ENCODE measurements at places on chromosomes 3 and 15.
A peak's percentile ranks its signal among the peaks of the same experiment; 100 is the strongest.

- DNase-seq: no peak
Observed at GRCh38 chr3:120021523-120021922, 72.7 kb downstream of the GSK3B start.

- no peak for DNase-seq
Observed at GRCh38 chr3:98903099-98903498, 1.6 kb upstream of the DCBLD2 start.

DNA sequence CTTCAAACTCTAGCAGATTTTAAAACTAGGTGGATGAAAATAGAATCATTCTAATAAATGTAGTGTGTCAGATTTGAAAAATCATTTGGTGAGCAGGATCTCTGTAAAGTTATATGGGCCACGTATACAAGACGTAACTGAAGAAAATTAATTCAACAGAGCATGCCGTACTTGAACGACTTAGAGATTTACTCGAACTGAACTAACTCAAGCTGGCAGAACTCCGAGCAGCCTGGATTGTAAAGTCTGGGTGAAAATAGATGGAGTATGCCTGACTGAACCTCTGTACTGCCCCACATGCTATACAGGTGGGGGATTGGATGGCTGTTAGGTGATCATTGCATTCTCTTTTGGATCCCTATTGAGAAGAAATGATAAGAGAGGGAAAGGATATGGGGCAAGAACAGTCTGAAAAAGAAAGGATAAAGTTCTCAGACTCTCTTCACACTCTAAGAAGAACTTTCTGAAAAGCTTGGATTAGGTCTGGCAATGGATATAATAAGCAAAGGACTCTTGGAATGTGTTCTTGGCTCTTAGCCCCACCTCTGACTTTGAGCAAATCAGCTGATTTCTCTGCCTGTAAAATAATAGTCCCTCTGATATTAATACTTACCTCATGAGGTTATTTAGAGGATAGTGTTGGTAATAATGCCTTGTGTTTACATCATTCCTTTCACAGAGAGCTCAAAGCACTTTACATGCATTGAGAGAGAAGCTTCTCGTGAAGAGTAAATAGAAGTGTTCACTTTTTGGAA, 147.5 kb downstream of the FILIP1L start:
- DNase-seq: no peak

DNA sequence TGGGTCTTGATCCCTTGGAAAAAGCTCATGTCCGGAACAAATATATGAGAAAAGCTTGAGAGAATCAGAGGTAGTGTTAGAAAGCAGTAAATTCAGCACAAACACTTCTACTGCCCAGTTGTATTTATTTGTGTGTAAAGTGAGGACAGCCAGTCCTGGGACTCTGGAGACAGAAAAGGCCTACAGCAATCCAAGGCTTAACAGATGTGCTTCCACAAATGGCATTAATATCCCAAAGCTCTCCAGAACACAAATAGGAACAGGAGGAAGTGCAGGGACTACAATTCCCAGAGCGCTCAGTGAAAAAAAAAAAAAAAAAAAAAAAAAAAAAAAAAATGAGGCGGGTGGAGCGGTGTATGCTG, 390 bp upstream of the AP2M1 start:
- DNase-seq: no peak

- no peak for DNase-seq
Observed at GRCh38 chr3:150922611-150923010, 17.4 kb upstream of the MINDY4B start.

GRCh38 chr3:15014606-15015328, 50.3 kb downstream of the MRPS25 start:
- no peak for DNase-seq

- no peak for DNase-seq
Observed at GRCh38 chr15:91845720-91846119, 7.8 kb upstream of the SLCO3A1 start.

DNA sequence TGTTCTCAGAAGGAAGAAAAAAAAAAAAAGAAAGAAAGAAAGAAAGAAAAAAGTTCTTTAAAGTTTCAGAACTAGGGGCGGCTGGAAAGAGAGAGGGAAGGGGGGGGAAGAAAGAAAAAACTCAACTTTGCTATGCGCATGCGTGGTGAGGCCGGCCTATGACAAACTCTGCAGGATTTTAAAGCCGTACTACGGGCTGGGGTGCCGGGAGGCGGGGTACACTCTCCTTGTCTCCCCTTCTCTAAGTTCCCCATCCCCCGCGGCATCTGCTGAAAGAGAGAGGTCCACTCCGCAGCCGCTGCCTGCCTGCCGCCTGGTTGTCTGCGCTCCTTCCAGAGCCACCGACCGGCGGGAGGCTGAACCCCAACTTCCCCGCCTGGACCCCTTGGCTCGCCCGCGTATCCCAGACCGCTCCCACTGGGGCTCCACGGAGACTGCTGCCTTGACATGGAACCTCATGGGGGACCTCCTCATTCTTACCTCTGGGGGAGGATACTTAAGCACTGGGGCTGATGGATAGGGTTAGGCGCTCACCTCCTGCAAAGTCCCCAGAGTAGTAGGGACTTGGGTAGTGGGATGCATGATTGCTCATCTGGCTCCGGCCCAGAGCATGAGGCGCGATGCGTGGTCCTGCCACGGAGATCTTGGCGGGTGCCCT, 1.4 kb upstream of the WNT5A start:
- no peak for DNase-seq

DNA sequence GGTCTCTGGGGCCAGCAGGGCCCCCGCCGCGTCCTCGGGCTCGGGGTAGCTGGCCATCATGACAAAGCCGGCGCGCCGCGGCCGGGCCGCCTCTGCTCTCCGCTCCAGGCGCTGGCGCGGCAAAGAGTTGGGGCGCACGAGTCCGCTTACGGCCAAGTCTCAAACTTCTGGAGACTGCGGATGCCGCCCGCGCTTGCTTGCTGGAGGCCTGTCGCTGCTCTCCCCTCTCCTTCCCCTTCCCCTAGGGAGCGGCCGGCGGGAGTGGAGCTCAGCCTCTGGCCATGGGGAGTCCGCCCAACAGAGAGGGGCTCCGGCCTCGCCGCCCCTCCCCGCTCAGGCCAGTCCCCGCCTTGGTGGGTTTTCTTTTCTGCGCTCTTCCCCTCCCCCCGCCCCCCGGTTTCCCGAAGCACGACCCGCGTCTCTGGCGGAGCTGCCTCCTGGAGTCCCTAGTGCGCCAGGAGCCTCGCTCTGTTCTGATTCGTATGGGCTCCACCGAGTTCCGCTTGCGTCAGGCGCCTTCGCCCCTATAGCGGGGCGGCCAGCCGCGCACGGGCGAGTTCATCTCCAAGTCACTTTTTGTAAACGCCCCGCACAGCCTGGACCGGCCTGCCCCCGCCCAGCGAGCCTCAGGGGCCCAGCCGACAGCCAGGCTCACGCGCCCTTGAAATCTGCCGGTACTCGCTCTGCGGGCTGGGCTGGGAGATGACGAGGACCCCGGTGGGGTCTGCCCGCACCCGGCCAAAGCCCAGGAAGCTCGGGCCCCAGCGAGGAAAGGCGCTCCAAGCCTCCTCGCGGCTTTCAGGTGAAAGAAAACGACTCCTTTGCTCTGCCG, at the start of the genes FOXL2 and FOXL2NB:
Gene FOXL2 (minus strand): TSS at position 475 of the 832 bp plus-strand sequence. CDS start 415 bp downstream, at position 60.
Gene FOXL2NB (plus strand): TSS at position 555 of the 832 bp plus-strand sequence. CDS start 148 bp downstream, at position 703.
- peak; percentile 33 for DNase-seq

GRCh38 chr3:172751175-172751704, 714 bp downstream of the ECT2 start:
- no peak for DNase-seq

- DNase-seq: no peak
Observed at GRCh38 chr3:69462826-69463100, 76.9 kb upstream of the FRMD4B start.

- DNase-seq: no peak
Observed at GRCh38 chr3:155352900-155353490, 59.5 kb upstream of the STRIT1 start.

DNA sequence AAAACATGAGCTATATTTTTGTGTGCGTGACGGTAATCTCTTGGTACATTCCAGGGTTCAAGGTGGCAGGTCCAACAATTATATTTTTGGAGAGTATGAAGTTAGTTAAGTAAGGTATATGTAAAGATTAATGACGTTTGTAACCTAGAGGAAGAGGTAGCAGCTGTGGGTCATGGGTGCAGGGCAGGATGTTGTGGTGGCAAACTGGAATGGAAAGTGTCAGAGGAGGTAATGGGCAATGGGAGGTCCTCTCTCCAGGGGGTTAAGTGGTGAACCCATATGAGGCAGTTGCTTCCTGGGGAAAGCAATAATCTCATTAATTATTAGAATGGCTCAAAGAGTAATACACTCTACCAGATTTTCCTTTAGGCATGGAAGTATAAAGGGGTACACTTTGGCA, 1.0 kb upstream of the CD200R1L start:
- no peak for DNase-seq

DNA sequence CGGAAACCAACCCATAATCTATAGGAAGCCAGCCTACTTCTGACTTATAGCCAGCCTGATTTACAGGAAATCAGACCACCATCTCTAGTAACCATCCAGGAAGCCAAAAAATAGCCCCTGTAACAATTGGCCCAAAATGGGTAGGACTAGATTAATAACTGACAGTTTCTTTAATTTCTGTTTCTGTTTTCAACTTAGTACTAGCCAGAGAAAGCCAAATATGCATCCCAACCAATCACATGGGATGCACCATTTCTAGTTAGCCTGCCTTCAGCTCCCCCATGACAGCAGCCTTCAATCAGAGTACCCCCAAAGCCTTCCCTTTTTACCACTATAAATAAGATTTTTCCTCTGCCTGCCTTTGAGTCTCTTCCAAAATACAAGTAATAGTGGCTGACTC, 239.1 kb upstream of the GADL1 start:
- no peak for DNase-seq

DNA sequence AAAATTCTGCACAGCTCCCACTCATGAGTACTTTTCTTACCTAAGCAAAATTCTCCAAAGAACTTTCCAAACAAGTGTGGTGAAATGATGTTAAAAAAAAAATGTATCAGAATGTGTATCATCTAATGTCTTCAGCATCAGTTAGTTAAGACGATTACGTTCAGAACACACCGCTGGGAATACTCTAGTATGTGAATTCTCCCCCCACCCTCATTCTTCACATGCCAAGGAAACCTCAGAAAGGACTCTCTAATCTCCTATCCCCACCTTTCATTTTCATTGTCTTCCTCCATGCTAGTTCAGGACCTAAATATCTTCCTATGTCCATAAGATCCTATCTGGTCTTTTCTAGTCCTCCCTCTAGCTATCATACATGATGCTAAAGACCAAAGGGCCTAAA, 457.4 kb downstream of the SHQ1 start:
- no peak for DNase-seq

GRCh38 chr15:77014132-77015081, 19.5 kb downstream of the PSTPIP1 start:
- DNase-seq: no peak

DNA sequence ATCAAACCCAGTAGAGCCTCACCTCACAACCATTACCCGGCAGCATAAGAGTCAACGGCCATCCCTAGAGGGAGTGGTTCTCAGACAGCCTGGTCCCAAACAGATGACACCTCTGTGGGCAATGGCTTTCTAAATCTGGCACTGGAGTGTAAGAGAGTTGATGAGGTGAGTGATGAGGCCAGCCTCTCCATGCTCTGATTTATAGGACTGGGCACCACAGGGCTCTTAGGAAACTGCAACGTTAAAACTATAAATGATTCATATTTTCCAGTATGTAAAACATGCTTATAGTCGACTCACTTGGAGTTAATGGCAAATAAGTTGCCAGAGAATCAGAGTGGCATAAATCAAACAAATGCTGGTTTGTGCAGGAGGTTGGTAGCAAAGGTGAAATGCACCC, 187.7 kb downstream of the GREM1 start:
- DNase-seq: no peak

DNA sequence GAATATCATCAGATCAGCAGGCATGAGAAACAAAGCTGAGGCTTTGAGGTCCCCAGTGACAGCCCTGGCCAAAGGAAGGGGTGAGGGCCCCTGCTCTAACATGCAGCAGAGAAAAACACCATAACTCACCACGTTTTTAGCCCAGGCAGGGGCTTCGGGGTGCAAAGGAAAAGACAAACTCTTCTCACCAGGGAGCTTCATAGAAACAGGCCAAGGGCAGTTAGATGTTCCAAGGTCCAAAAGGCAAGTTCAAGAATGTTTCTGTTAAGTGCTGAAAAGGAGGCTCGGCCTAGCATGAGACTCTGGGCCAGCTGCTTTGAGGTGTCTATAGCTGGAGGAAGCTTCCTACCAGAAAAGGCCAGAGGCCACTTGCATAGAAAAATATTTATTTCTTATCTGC, 608.4 kb upstream of the CFAP20DC start:
- DNase-seq: no peak

DNA sequence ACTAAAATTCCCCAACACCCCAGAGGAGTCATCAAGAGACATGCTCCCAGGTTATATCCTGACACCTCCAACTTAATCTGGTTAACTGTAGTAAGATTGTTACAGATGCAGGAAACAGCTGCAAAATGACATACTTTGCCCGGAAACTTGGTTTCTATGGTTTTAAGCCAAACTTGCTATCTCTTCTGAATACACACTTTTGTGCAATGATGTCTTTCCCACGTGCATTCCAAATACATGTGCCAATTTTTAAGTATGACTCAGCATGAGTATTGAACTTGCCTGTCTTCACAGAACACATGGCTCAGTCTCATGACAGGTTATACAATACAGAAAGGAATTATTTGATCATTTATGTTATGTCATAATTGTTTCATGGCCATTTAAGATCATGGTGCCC, 207.0 kb upstream of the DCBLD2 start:
- no peak for DNase-seq

DNA sequence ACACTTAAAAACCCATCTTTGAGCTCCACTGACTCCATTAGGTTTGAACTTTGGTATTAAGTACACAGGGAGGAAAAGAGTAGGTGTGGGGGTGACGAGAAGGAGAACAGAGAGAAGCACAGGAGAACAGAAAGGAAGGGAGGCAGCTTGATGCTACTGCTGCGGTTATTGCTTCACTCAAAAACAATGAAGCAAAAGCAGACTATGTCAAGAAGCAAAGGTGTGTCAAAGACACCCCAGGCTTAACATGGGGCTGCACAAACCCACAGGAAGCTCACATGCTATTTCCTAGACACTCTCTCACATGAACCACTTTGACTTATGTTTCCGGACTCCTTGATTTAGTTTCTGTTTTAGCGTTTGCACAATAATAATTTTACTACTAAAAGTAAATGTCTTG, 961.0 kb upstream of the CFAP20DC start:
- peak; percentile 51 for DNase-seq

DNA sequence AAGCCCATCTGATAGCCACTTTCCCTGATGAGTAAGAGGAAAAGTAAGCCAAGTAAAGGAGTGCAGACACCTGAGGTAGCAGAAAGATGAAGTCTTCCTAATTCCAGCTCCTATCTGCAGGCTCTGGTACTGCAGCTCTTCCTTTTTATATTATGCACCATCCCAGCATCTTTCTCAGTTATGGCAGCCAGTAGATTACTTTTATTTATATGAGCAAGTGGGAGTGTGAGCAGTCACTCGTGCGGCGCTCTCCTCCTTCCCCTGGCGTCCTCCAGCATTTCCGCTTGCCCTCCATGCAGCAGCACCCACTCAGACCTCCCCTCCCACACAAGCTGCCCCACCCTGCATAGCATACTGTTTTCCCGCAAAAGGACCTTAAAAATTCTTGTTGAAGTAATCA, 465.9 kb upstream of the DPPA4 start:
- no peak for DNase-seq

- no peak for DNase-seq
Observed at GRCh38 chr3:62109534-62109933, 263.8 kb downstream of the FEZF2 start.
